ENCODE measurements at places on chromosomes 1 and 21.
A peak's percentile ranks its signal among the peaks of the same experiment; 100 is the strongest.

- DNase-seq: no peak
Observed at GRCh38 chr21:26042181-26042876, 128.2 kb downstream of the APP start.

DNA sequence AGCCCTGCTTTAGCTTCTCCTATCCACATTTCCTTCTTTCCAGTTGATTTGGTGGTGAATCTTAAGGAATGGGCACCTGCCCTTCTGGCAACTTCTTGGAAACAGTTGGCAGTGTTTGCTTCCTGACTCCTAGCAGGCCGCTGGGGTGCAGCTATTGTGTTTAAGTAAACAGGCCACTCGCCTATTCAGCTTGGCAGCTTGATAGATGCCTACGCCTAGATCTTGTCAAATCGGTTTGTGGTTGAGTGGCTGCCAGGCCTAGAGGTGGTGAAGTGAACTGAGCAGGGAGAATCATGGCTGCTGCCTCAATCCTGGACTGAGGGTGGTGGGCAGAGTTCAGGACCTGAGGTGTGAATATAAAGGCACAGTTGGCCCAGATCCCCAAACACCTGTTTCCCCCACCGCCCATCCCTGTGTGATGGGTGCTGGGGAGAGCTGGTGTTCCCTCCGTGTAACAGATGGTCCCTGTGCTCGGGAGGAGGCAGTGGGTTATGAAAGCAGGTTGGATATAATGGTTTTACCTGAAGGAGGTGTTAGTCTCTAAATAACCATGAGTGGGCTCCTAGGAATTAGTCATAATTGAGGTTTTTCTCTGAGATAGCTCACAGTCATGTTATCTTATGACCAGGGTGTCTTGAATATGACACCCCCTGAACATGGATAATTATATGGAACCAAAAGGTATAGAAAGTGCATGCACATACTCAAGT lies 940 bp upstream of the PLA2G2C start:
- DNase-seq: no peak

- DNase-seq: no peak
Observed at GRCh38 chr1:84869720-84870119, 23.3 kb downstream of the LPAR3 start.

GRCh38 chr1:181202986-181203555 lies 114.6 kb downstream of the IER5 start:
- no peak for DNase-seq

DNA sequence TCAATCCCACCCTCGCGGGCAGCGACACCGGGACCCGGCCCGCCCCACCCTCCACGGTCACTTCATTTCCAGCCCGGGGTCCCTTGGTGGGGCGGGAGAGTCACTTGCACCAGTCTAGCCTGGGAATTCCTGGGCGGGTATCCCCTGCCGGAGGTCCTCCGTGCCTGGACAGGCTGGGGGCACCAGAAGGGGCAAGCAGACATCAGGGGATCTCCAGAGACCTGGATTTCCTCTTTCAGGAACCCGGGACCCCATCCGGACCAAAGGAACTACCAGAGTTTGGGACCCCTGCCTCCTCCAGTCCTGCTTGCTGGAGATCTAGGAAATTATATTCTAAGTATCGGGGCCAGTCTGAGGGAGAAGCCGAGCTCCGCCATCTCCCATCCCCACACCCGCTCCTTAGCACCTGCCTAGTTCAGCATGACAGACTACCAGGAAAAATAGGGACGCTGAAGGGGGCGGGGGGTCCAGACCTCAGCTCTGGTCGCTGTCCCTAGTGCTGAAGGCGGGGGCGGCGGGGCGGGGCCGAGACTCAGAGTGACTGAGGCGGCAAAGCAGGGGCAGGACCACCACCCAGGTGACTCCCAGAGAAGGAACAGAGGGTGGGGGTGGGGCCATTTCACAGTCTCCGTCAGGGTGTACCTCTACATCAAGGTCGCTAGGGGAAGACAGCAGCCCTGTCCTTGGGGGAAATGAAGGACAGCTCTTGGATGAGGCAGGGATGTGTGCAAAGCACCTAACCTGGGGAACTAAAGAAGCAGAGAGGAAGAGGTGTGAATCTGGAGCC lies 832 bp downstream of the HCN3 start:
- DNase-seq: no peak

- no peak for DNase-seq
Observed at GRCh38 chr1:18410407-18410806, 70.3 kb upstream of the KLHDC7A start.

DNA sequence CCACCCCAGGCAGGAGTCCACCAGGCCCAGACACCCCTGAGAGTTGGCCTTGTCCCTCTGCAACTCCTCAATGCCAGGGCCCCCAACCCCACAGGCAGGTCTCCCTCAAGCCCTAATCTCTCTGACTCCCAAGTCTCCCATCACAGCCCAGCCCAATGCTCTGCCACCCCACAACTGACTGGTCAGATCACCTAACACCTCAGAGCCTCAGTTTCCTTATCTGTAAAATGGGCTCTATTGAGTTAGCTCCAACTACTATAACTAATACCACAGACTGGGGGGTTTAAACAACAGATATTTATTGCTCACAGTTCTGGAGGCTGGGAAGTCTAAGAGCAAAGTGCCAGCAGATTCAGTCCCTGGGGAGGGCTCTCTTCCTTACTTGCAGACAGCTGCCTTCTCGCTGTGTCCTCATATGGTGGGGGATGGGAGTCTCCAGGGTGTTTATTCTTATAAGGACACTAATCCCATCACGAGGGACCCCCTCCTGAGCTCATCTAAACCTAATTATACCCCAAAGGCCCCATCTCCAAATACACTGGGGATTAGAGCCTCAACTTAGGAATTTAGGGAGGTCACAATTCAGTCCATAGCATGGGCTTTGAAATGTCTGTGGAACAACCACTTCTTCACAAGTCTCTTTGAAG lies 34.9 kb upstream of the ZC3H12A start:
- DNase-seq: no peak

- DNase-seq: no peak
Observed at GRCh38 chr1:177238967-177239366, 68.2 kb downstream of the BRINP2 start.

DNA sequence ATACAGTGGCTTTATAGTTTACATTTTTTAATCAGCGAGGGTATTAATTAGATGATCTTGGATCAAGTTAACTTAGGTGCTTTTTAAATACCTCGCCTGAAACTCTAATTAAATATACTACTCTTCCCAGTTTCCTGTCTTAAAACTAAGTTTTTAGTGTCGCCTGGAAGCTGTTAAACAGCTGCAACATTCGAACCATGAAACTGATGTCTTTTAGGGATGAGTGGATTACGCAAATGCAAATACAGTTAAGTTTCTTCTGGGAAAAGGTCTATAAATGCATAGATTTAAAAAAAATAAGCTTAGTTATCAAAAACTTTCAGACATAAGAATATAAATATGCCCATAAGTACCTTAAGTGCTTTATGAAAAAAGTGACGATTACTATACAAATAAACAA lies 228.3 kb downstream of the PTPRC start:
- no peak for DNase-seq

GRCh38 chr1:153608742-153609584 lies 4.0 kb downstream of the S100A16 start:
- DNase-seq: peak; percentile 31

DNA sequence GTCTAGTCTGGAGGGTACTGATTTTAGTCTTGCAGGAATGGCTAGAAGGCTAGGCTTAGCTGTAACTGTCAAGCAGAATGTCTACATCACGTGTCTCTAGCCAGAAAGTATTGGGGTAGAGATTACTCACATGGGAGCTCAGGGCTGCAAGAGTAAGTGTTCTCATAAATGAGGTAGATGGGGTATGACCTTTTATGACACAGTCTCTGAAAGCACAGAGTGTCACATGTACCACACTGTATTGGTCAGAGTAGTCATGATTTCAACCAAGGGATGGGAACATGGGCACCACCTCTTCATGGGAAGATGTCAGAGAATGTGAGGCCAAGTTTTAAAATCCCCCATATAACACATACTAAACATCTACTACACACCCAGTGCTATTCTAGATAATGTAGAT lies 2.9 kb downstream of the FYB2 start:
- no peak for DNase-seq

- no peak for DNase-seq
Observed at GRCh38 chr1:184826001-184826400, 71.3 kb upstream of the EDEM3 start.

DNA sequence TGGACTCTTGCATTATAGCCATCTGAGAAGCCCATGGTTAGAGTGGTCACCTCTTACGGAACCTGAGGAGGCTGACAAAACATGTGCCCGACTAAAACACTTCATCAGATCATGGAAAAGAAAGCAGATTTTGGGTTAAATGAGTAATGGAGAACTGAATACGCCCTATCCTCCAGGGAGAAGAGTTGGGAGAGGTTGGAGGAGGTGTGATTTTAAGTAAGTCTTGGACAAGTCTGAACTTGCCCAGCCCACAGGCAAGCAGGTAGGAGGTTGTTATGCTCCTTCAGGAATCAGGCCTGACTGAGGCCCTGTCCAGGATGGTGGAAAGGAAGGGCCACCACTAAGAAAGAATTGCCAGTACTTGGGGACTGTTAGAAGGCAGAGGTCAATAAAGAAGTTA lies 255.8 kb downstream of the TGFB2 start:
- no peak for DNase-seq

GRCh38 chr1:1315435-1315954 lies 7.1 kb downstream of the PUSL1 start:
- DNase-seq: no peak

All from hypothalamus (tissue), 51 donors.